ENCODE measurements at places on chromosomes 1 and 21.

DNA sequence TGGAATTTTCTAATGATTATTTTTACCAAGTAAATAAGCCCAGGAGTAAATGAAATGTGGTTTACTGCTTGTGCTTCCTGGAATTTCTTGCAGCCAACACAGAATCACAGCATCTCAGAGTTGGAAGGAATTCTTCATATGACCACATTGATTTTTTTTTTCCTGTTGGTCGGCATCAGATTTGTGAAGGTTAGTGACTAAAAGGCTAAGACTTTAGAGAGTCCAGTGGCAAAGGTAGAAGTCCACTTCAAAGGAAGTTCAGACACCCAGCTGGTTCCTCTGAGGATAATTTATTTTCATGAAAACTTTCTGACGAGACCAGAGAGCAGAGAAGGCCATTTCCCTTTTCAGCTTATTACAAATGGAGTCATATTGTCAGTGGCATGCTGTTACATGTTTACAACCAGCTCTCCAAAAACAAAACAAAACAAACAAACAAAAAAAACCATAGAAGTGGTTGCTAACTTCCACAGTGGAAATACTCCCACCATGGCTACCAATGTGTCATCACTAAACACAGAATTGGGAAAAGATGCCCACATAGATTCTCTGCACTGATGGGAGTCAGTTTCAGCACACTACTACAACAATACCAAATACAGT, 77.2 kb upstream of the CDC42BPA start:
- no peak for DNase-seq

GRCh38 chr1:198465201-198466144, 75.0 kb downstream of the ATP6V1G3 start:
- no peak for DNase-seq

DNA sequence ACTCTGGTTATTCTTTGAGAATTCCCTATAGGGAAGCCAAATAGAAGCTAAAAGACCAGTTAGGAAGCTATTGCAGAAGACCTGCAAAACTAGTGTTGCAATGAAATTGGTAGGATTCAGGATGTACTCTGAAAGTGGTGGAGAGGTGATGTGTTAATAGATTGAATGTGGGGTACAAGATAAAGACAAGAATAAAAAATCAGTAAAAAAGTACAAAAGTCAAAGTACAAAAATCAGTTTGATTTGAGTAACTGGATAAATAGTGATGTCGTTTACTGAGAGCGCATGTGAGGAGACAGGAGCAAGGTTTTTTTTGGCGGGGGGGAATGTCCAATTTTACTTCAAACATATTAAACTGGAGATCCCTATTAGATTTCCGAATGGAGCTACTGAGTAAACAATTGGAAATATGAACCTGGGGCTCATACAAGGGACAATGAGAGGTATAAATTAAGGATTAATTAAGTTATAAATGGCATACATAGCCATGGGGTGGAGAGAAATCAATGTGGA, 2.5 kb upstream of the DCAF8 start:
- DNase-seq: no peak

- no peak for DNase-seq
Measured at GRCh38 chr1:42955311-42956063, 3.2 kb downstream of the SLC2A1 start.

GRCh38 chr21:23475281-23476219, 2131.7 kb downstream of the MRPL39 start:
- no peak for DNase-seq

DNA sequence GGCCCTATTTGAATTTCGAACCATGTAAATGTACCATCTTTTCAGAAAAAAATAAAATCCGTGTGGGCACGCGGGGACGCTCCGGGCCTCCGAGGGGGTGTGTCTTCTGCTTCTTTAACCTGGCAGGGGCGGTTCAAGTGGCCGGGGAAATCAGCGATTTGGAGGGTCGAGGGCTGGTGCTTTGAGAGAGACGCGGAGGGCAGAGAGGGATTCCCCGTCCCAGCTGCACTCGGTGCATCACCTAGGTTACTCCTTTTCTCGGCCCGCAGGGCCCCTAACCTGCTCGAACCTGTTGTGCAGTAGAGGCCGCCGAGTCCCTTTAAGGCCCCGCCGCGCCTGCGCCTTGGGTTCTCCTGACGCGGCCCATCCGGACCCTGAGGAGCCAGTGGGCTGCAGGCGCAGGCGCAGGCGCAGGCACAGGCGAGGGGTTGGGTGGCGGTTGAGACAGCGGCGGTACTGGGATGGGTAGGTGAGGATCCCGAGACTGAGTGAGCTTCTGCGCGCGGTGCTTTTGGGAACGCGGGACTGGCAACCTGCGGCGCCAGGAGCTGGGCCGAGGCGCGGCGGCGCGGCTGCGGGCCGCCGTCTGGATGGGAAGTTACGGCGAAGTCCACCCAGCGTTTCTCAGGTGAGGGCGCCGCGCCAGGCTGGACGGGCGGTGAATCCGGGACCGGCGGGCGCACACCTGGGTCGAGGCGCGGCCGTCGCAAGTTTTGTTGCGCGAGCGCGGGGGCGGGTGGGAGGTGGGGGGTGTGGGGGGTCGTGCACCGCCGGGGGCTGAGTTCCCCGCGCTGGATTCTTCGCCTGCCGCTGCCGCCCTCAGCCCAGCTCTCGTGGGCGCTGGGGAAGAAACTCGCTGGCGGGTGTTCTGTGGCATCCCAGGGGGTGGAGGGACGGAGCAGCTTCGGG, at the start of gene NBPF3:
Gene NBPF3 (plus strand): TSS at position 417 of the 909 bp plus-strand sequence. CDS start 4,950 bp downstream, outside the sequence.
- peak; percentile 93 for DNase-seq

DNA sequence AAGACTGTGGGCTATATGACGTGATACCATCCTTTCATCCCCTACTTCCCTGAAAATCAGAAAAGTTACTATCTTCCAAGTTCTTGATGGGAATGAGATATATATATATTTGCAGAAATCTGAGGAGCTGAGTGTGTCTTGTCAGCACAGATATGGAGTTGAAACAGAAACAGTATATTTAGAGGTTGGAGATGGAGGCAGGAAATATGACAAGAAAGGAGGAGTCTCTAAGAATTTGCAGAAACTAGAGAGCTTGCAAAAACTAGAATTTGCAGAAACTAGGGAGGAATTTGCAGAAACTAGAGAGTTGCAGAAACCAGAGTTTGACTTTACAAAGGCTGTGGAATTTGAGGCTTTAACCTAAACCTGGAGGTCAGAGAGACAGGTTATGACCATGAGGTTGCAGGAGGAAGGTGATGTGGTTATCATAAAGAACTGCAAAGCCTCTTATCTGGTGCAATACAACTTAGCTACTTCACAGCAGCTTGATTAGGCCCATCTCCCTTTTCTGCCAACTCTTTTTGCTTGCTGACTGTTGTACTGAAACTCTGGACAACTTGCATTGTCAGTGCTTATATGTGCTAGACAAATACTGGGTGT, 22.3 kb downstream of the XCL2 start:
- no peak for DNase-seq

DNA sequence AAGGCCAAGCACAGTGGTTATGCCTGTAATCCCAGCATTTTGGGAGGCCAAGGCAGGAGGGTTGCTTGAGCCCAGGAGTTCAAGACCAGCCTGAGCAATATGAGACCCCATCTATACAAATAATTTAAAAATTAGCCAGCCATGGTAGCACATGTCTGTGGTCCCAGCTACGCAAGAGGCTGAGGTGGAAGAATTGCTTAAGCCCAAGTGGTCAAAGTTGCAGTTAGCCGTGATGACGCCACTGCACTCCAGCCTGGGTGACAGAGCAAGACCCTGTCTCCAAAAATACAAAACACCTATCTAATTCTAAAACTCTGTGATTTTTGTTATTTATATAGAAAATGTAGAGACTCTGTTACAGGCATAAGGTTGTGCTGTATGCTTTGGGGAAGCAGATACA, 44.2 kb upstream of the ZYG11A start:
- DNase-seq: no peak

DNA sequence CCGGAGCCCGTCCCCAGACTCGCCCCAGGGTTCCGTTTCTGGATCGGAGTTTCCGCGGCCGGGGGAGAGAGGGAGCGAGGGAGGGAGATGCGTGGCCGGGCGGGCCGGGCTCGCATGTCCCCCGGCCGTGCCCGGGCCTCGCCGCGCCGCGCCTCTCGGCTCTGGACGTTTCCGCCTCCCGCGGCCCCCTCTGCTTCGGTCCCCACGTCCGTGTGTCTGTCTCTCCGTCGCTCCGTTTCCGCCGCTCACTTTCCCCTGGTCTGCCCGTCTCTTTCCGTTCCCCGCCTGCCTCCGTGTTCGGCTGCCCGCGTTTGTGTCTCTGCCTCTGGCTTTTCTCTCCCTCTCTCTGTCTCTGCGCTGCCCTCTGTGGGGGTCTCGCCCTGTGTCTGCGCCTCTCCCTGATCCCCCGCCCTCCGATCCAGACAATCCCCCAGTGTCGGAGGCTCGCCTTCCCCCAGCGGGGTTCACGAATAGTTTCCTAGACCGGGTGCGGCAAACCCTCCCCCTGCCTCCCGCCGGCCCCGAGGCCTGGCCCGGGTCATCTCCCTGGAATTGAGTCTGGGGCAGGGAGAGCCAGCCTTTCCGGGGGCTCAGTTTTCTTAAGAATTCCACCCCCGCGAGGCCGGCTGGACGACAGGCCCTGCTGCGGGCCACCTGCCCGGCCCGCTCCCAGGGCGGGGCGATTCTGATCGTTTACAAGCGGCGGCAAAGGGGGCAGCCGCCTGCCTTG, 735 bp downstream of the NBL1 start:
- no peak for DNase-seq

- DNase-seq: no peak
Measured at GRCh38 chr1:176802316-176802715, 339.3 kb downstream of the PAPPA2 start.

DNA sequence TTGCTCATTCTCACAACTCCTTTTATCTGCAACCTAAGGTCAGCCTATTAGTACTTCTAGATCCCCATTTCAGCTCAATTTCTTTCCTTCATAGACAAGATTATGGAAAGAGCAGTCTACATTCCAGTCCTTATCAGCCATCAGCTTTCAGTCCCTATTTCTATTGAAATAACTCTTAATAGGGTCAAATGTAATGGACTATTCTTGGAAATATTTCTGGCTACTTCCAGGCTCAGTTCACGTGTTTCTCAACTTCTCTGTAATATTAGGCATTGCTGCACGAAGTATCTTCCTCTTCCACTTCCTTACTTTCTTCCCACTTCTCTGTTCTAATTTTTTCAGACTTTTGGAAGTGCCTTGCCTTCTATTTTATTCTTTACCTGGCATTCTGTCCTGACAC, 232.9 kb upstream of the USP25 start:
- DNase-seq: no peak

DNA sequence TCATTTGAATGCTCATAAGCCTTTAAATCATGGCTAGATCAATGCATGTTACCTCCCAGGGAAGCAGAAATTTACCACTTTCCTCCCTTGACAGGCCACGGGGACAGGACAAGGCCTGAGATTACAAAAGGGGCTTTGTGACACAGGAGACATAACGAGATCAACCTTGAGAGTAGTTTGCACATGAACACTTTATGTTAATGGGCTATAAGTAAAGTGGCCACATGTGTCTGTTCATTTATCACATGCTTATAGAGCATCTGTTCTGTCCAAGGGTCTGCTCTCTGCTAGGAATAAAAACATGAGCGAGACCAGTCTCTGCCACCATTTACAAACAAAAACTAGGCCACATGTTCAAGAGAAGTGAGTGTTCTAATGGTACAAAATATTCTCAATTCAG, 144.1 kb upstream of the C8B start:
- no peak for DNase-seq

- DNase-seq: no peak
Measured at GRCh38 chr1:244022311-244022710, 28.8 kb upstream of the ZBTB18 start.

GRCh38 chr1:183993132-183993531, 44.4 kb downstream of the COLGALT2 start:
- no peak for DNase-seq

DNA sequence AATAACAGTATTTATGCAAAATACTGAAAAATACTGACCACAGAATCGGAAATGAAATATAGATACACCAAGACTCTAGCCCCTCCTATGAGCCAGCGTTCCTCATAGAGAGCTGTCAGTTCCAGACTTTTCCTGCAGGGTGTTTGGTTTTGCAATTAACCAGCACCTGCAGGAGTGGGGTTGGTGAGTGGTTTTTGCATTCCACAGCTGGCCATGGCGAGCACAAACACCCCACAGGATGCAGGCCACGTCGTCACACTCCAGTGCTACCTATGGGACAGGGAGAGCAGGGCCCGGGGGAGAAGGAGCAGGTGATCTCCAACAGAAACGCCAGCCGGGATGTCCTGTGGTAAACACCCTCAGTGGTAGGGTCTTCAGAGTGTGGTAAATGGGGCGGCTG, 94.1 kb downstream of the ERG start:
- DNase-seq: no peak

- DNase-seq: no peak
Measured at GRCh38 chr1:49016030-49016977, 239.6 kb upstream of the BEND5 start.

DNA sequence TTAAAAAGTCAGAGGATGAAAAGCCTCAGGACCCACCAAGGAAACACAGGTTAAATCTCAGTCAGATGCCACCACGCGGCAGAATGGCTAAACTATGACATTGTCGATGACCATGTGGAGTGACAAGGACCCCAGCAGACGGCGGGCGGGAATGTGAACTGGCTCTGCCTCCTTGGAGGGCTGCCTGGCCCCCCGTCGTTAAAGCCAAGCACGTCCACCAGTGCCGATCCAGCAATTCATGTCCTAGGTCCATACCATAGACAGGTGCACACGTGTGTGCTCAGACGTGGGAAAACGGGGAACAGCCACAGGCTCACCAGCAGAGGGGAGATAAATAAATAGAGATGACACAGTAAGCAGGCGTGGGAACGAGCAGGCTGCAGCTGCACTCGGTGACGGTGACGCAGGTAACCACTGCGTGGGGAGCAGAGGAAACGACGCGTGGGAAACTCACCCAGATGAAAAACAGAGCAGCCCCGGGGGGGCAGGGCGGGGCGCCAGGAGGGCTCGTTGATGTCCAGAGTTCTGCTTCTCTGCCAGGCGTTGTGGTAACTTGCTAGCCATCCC, 28.3 kb upstream of the PCBP3 start:
- DNase-seq: peak; percentile 76

DNA sequence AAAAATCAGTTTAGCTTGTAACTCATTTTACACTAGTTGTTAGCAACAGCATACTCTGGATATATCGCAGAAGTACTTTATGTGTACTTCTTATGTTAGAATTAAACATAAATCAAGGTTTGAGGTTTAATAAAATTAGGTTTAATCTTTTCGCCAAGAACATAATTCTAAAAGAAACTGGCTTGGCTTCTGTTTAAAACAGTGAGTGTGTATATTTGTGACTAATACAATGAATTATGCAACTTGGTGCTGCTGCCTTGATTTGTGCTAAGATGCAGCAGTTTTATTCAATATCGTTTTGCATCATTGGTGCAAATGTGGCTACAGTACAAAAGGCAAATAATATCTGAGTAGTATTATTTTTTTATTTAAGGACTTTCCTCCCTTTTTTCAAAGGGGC, 44.8 kb downstream of the USP25 start:
- no peak for DNase-seq

All from activated naive CD4-positive, alpha-beta T cell treated with anti-CD3 and anti-CD28 coated beads, Interleukin-2, amount 50 U/mL, for 72 hours (primary cell).